ENCODE measurements at places on chromosomes 1 and 21.

DNA sequence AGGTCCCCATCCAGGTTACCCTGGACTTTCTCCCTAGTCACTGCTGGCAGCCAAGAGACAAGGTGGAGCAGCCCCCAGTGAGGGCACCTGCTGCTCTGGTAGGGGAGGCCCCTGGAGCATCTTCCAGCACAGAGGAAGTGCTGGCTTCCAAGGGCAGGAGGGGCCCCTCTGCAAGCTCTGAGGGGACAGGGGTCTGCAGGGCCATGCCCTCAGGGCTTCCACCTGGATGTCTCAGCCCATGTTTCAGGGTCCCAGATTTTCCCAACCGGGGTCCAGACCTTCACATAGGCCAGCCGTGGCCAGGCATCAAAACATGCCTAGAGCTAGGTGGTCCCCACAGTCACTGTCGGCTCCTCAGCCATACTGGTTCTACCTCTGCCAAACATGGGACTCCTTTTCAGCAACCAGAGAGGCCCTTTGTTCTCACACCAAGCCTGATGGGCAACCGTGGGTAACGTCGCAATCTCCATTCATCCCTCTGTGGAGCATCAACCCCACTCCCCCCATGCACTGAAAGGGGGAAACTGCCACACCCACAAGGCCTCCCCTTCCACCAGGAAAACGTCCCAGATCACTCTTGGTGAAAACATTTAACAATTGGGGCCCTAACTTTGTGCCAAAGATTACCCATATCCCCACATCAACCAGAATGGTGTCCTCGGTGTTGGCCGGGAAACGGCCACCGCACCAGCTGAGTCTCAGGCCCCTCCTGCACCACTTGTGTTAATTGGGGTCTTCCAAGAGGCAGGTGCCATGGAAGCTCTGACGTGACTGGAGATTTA, 1.9 kb upstream of the COL6A2 start:
- no peak for DNase-seq

GRCh38 chr1:29451368-29451892, 215.1 kb downstream of the PTPRU start:
- no peak for DNase-seq

- DNase-seq = no peak
Observed at GRCh38 chr1:25649505-25650288, 33.1 kb downstream of the MAN1C1 start.

GRCh38 chr1:38053416-38054091, 7.0 kb upstream of the POU3F1 start:
- DNase-seq = no peak

Measured in iPS-NIHi11 (cell line).